ENCODE measurements at places on chromosomes 1 and 21.
A peak's percentile ranks its signal among the peaks of the same experiment; 100 is the strongest.

DNA sequence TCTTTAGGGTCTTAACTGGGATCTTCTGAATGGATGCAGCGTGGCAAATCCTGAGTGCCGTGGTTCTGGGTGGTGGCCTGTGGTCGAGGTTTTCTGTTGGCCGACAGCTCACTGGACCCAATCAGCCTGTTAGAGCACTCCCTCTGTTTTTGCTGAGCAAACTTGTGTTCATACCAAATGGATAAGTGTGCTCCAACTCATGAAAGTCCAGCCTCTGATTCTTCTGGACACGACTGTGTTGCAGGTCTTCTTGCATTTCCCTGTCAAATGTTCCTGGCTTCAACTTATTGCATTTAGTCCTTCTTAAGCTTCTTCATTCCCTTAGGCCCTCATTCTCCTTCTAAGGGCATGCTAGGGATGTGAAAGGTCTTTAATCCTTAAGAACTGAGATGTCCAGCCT, 63.7 kb downstream of the AJAP1 start:
- no peak for DNase-seq

DNA sequence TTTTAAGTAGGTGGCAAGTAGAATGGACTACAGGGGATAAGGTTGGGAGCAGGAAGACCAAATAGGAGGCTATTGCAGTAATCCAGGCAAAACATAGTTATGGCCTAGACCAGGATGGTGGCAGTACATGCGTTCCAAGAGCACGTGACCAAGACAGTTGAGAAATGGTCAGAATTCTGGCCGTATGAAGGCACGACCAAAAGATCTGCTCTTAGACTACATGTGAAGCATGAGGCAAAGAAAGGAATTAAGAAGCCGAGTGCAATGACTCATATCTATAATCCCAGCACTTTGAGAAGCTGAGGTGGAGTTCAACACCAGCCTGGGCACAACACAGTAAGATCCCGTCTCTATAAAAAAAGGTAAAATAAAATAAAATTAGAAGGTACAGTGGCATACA, 71.3 kb downstream of the LUZP1 start:
- DNase-seq, result no peak

DNA sequence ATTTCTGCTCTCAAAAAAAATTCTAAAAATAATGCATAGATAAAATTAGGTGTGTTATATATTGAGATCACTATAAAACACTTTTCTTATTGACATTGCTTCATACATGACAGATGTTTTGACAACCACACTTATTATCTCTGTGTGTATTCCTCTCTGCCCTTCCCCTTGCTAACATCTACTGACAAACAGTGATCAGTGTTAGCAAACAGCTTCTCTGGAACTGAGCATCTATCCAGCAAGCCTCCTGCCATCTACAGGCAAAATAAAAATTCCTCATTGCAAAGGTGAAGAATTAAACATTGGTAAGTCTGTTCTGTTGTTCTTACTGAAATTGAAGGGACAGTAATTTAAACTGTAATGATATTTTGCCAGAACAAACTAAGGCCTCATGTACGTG, 2153.9 kb downstream of the NCAM2 start:
- DNase-seq, result no peak

GRCh38 chr1:164759979-164760469, 201.0 kb downstream of the PBX1 start:
- DNase-seq, result no peak

- no peak for DNase-seq
Observed at GRCh38 chr1:225941942-225942222, 862 bp upstream of the LEFTY2 start.

DNA sequence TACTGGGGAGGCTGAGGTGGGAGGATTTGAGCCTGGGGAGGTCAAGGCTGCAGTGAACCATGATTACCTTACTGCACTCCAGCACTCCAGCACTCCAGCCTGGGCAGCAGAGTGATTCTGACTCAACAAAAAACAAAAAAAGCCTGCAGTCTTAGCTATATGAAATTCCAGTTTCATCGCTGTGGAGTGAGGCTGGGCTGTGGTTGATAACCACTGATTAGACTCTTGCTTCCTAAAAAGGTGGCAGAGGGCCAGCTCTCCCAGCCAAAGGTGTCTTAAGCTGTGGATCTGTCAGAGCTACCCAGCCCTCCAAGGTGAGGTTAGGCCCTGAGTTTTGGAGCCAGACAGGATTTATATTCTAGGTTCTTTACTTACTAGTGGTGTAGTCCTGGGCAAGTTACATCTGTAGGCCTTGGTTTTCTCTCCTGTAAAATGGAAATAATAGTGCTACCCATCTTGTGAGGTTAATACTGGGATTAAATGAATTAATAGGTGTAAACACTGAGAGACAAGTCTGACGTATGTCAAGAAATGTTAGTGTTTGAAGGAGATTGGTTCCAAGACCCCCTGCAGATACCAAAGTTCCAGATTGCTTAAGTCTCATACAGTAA, 35.9 kb downstream of the TMCC2 start:
- DNase-seq, result no peak

- DNase-seq, result peak; percentile 58
Observed at GRCh38 chr1:240732390-240732789, 120.4 kb upstream of the GREM2 start.

- DNase-seq, result no peak
Observed at GRCh38 chr1:228811712-228812305, 76.5 kb downstream of the RHOU start.

- no peak for DNase-seq
Observed at GRCh38 chr1:53090227-53091147, 28.5 kb downstream of the PODN start.

DNA sequence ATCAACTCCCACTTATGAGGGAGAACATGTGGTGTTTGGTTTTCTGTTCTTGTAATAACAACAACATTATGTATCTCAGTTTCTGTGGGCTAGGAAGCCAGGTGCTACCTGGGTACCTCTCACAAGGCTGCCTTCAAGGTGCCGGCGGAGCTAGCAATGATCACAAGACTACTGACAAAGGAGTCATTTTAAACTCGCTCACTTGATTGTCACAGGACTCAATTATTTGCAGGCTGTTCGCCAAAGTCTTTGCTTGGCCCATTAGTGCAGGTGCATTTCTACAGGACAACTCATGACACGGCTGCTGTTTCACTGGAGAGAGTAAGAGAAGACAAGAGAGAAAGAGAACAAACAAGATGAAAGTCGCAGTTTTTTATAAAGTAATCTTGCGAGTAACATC, 1237.4 kb upstream of the TMPRSS15 start:
- no peak for DNase-seq

GRCh38 chr1:158077411-158078256, 84.2 kb downstream of the KIRREL1 start:
- DNase-seq, result no peak

- DNase-seq, result no peak
Observed at GRCh38 chr1:197467881-197468280, 199.8 kb downstream of the CRB1 start.

DNA sequence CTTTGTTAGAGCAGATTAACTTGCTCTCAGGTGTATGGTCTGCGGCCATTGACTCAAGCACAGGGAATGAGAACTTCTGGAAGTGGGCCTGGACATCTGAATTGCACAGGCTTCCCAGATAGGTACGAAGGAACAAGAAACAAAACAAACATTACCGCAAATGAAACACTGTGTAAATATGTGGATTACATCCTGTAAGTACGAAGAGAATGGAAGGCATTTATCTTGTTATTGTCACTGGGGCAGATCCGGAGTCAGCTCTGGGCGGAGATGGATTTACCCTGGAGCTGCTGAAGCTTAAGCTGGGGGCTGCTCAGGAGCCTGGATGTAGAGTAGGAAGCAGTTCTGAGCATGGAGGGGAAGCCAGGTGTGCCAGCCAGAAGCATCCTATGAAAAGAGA, 6.8 kb downstream of the HES2 start:
- DNase-seq, result no peak

DNA sequence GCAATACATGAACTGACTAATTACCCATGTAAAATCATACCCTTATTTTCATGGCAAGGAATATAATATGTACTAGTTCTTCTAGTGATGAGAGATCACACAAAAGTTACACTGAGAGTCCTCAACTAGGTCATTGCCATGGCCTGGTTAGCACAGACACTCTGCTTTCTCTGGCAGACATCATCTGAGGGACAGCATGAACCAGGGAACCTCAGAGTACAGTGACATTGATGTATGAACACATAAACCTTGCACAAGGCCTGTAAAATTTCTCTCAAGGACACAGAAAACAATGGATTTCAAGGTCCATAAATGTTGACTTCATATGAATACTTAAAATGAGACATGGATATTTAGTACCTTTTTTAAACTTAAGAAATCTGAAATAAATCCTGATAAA, 108.8 kb upstream of the MAGI3 start:
- no peak for DNase-seq

DNA sequence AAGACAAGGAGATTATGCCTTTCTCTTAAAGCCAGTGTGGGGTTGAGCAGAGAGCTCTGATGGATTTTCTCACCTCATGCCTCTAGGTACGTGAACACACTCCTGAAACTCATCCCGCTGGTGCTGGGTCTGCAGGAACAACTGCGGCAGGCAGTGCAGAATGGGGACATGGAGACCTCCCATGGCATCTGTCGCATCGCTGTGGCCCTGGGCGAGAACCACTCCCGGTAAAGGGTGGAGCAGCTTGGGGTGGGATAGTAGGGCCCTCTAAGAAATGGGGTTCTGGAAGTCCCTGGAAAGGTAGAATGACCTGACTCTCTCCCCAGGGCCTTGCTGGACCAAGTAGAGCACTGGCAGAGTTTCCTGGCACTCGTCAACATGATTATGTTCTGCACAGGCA, 9.5 kb downstream of the IPO13 start:
- DNase-seq, result no peak

- no peak for DNase-seq
Observed at GRCh38 chr1:210053126-210053525, 115.1 kb downstream of the SYT14 start.

DNA sequence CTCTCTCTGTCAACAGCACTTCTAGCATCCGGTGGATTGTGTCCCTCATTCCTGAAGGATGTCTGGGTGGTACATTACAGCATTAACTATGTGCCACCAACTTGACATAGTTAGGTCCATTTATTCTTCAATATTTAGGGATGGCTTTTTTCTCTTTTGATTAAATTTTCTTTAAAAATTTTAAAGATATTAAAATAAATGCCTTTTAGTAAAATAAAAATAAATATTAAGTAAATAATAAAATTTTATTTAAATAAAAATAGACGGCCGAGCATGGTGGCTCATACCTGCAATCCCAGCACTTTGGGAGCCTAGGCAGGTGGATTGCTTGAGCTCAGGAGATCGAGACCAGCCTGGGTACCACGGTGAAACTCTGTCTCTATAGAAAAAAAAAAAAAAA, 9.7 kb upstream of the KLHL20 start:
- DNase-seq, result no peak

- peak; percentile 75 for DNase-seq
Observed at GRCh38 chr1:29453502-29454240, 217.3 kb downstream of the PTPRU start.

GRCh38 chr1:30373471-30374399, 349.6 kb downstream of the MATN1 start:
- DNase-seq, result no peak

GRCh38 chr21:16441789-16442188, 712.0 kb downstream of the USP25 start:
- DNase-seq, result no peak

DNA sequence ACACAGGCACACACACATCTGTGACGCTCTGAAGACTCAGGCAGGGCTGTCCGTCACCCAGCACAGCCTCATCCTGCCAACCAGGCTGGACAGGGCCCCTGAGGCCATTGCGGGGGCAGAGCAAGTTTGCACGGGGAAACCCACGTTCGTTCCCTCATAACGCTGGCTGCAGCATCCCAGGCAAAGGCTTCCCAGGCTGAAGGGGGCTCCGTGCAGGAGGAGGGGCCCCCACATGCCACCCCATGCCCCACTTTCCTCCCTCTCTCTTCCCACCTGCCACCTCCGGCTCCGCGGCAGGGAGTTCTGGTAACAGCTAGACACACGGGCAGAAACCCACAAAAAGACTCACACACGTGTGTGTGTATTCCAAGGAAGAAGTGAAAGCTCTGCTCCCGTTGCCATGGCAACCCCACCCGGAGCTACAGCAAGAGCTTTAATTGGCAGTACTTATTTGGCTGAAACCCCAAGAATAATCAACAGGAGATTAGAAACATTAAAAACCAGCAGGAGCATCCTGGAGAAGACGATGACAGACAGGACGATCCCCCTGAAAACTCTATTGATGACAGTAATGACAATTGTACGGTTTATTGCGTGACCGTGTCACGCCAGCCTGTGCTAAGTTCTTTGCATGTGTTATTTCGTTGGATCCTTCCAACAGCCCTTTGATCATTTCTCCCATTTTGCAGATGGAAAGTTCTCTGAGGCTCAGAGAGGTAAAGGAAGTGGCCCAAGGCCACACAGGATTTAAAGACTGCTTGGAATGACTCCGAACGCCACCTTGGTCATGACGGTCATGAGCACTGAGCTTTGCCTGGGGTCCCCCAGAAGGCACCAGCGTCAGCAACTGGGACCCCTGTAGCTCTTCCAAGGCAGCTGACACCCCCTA, 247.1 kb downstream of the NPHP4 start:
- no peak for DNase-seq

GRCh38 chr1:206506405-206507283, 687 bp upstream of the RASSF5 start:
- DNase-seq, result no peak

- no peak for DNase-seq
Observed at GRCh38 chr1:54464477-54465146, 58.4 kb upstream of the SSBP3 start.

DNA sequence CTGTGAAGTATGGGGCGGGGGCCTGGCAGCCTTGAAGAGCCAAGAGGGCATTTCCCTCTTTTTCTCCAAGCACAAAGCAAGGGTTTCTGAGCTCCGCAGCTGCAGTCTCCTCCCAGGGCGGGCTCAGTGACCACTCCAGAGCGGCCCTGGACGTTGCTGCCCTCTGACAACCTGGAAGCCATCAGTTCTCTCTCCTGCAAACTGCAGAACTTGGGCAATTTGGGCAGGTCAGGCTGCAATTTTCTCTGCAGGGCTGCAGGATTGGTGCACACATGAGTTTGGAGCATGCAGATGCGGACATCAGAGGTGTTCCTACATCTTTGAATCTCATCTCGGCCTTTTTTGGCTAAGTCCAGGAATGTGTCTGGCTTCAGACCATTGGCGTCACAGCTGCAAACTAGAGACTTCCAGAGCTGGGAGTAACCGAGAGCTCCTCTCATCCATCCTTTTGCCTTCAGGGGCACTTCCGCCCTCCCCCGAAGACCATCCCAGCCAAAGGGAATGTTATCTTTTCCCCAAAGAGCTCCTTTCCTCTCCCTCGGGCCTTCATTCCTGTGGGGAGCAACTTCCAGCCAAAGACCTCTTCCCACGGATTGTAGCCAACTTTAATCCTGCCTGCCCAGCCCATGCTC, 139.6 kb upstream of the WNT4 start:
- no peak for DNase-seq

DNA sequence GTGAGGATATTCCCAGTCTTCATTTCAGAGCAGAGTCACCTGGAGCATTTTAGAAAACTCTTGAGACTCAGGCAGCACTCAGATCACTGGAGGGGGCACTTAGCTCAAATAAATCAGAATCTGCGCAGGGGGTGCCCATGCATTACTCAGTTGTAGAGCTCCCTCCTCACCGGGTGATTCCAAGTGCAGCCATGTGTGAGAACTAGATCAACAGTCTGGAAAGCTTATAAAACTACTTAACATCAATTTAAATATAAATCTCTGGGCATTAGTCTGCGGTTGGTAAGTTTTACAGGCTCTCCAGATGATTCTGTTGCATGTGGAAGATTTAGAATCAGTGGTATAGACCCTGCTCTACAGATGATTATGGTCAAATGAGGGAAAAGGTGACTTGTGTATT, 128.6 kb downstream of the ST6GALNAC3 start:
- DNase-seq, result no peak

GRCh38 chr1:212971312-212971711, 21.0 kb downstream of the VASH2 start:
- no peak for DNase-seq
